ENCODE measurements at places on chromosomes 12 and 14. TPM values are rescaled to one million over a fixed set of nuclear protein-coding genes. Genes with fewer than 3 reads are reported as not detected.

- no peaks in the 10 kb centered on the region for H3K27me3 ChIP-seq
- no peaks in the 10 kb centered on the region for H3K4me1 ChIP-seq
- no peaks in the 10 kb centered on the region for H3K36me3 ChIP-seq
Observed at GRCh38 chr12:78236264-78236663, 405.6 kb downstream of the NAV3 start.

DNA sequence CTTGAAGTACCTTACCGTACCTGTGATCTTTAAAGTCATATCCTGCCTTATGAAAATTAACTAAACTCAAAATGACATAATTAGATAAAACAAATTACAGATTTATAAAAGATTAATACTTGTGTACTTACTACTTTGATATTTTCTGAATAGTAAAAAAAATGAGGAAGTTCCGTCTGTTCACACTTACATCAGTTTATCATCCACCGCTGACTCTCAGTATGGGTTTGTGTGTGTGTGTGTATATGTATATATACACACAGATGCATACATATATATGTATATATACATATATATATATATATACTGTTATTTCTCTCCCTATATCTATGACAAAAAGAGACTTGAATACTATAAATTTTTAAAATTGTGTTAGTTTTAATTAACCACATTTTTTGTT is 65.0 kb upstream of the MON2 start:
- H3K36me3 ChIP-seq = peaks cover 7% of the 10 kb centered on the region
- H3K27ac ChIP-seq = no peak overlapping the region
- no peak for DNase-seq
- H3K4me1 ChIP-seq = no peaks in the 10 kb centered on the region
- no peak overlapping the region for H3K4me3 ChIP-seq

The HOXC9 gene
- total RNA-seq = not detected

The UNG gene
- 13.6 TPM for total RNA-seq

DNA sequence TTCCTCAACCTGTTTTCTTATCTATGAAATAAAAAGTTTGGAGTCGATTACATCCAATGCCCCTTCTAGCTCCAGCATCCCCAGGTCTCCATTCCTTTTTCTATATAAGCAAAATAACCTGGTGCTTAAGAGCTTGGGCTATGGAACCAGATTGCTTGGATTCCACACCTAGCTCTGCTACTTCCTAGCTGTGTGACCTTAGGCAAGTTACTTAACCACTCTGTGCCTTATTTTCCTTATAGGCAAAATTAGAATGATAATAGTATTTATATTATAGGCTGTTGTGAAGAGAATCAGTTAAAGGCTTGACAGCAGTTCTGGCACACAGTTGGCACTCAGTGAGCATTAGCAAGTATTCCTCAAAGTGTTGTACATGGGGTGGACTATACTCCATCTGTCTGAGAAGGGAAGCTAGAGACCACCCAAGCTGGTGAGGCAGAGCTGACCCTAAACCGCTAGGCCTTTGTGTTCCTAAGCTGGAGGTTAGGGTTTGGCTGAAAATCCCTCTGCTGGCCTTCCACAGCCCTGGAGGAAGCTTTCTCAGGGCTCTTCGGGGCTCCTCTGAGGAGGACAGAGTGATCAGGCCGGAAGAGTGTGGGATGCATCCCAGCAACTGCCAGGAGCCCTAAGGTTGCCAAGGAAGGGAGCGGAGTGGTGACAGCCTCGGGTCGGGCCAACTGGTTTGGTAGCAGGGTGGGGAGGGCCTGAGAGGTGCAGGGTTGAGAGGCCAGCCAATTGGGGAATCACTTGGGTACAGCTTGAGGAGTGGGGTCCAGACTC is 6.0 kb upstream of the KRT4 start:
- no peaks in the 10 kb centered on the region for H3K4me1 ChIP-seq
- no peak overlapping the region for H3K27ac ChIP-seq
- no peak for DNase-seq
- H3K36me3 ChIP-seq = no peaks in the 10 kb centered on the region
- H3K4me3 ChIP-seq = no peak overlapping the region
- H3K27me3 ChIP-seq = no peaks in the 10 kb centered on the region

DNA sequence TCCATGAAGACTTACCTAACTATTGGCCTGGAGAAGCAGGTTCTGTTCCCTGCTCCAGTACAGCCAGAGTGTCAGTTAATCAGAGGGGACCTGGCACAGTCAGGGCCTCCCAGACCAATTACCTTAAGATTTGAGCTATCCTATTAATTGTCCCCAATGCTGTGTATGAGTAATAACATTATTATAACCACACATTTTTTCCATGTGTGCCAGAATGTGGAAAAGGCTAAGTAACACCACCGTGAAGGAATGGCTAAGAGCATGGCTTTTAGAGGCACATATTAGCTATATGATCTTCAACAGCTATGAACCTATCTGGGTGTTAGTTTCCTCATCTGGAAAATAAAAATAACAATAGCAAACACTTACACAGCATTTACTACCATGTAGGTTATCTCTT is 111.1 kb upstream of the RAP1B start:
- no peaks in the 10 kb centered on the region for H3K27me3 ChIP-seq
- no peaks in the 10 kb centered on the region for H3K36me3 ChIP-seq
- peaks cover 7% of the 10 kb centered on the region for H3K4me1 ChIP-seq
- DNase-seq = no peak
- no peak overlapping the region for H3K4me3 ChIP-seq

The RPS6KL1 gene
- 11.3 TPM for total RNA-seq

The MANSC4 gene
- not detected for total RNA-seq

The ENDOU gene
- total RNA-seq = not detected

DNA sequence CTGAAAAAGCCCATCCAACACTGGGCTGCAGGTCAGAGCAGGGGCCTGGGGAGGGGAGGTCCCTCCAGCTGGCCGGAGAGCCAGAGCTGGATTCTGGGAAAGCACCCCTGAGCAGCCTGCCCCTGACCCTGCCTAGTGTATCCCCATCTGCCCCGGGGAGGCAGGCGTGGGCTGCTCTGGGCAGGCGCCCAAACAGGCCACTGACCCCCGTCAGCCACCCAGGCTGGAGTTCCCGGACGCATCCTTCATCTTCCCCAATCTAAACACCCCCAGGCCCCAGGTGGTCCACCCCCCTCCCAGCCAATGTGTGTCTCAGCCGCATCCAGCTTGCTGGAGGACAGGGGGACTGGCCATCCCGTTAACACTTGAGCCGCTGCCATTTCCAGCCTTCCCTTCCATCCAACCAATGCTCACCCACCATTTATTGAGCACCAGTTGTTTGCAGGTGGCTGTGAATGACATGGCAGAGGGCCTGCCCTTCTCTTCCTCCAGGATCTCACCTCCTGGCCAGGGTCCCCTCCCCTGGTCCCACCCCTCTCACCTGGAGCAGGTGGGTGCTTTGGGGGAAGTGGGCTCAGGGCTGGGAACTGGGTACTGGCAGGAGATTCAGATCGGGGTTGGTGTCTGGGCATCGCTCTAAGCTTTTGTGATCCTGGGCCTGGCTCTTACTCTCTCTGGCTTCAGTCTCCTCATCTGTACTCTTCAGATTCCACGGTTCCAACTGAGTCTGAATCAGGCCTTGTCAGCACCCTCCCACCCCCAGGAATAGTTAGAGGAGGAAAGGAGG is 743 bp upstream of the DTX1 start:
- peaks cover 41% of the 10 kb centered on the region for H3K4me1 ChIP-seq
- DNase-seq = no peak
- H3K27me3 ChIP-seq = no peaks in the 10 kb centered on the region
- no peaks in the 10 kb centered on the region for H3K36me3 ChIP-seq
- peak overlapping the region; percentile 72 for H3K27ac ChIP-seq

The SP1 gene
- 102 TPM for total RNA-seq

The ZC2HC1C gene
- total RNA-seq = not detected

The HCFC2 gene
- total RNA-seq = 20.2 TPM

The PLEK2 gene
- 0.96 TPM for total RNA-seq

DNA sequence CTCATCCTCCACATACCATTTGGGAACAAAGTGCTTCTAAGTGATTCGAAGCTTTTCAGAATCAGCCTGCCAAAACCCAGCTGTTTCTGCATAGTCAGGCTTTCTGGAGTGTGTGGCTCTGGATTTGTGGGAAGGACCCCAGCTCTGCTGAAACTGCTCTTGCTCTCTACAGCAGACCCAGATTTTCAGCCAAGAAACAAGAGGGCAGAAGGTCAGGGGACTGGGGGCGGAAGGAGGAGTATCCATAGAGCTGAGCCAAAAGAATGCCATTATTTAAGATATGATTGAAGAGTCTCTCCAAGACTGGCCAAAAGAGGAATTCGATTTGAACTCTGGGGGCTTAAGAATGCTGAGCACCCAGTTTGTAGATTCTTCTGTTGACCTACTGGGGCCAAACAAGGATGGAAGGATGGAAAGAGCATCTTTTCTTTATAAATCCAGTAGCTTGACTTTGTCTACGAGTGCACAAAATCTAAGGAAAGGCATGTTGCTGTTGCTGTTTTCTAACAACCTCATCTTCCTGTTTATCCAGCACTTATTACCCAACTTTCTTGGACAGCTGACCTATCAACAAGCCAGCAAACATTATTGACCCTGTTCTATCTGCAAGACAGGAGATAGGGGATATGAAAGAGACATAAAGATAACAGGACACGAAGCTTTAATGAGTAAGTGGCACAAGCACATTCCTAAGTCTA is 29.2 kb downstream of the FBLN5 start:
- H3K4me1 ChIP-seq = no peaks in the 10 kb centered on the region
- H3K27ac ChIP-seq = no peak overlapping the region
- H3K27me3 ChIP-seq = no peaks in the 10 kb centered on the region
- no peaks in the 10 kb centered on the region for H3K36me3 ChIP-seq
- no peak overlapping the region for H3K4me3 ChIP-seq

- no peak overlapping the region for H3K27ac ChIP-seq
- DNase-seq = no peak
- H3K4me3 ChIP-seq = no peak overlapping the region
- H3K4me1 ChIP-seq = no peaks in the 10 kb centered on the region
- H3K36me3 ChIP-seq = no peaks in the 10 kb centered on the region
Observed at GRCh38 chr12:109567296-109567695, 6.0 kb downstream of the MMAB start.

DNA sequence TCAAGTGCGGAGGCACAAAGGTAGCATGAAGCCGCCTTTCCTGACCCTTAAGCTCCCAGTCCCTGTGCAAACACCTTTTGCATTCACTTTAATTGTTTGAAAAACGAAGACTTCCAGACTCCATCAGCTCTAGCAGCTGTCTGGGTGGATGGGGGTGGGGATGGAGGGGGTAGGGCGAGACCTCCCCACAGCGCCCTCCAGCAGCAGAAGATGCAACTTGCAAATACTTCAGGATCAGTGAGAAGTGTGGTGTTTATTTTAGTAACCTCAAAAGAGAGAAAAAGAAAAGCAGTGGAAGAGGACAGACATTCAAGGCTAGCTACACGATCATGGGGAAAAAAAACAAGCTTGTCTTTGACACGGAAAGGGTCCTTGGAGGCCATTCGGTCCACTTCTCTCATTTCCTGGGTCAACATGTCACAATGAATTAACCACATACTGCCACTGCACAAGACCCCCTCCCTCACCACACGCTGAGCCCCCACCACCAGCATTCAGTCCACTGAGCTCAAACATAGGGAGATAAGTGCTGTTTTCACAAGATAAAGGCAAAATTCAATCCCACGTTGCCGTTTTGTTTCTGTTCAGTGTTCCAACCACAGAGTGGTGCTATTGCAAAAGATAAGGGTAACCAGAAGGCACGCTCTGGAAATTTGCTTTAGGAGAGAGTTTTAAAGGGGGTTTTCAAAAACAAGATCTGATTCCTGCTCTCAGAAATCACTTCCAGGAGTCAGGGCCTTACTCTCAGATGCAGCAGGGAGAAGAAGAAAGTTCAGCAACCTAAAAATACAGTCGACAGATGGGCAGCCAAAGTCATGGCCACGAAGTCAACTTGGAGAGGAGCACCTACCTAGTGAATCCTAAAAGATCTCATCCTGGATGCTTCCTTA is 3.3 kb upstream of the NTF3 start:
- H3K4me1 ChIP-seq = no peaks in the 10 kb centered on the region
- no peak overlapping the region for H3K4me3 ChIP-seq
- H3K36me3 ChIP-seq = no peaks in the 10 kb centered on the region
- no peak overlapping the region for H3K27ac ChIP-seq
- no peak for DNase-seq

The GPR135 gene
- 1.6 TPM for total RNA-seq

- no peaks in the 10 kb centered on the region for H3K27me3 ChIP-seq
- no peaks in the 10 kb centered on the region for H3K4me1 ChIP-seq
- peaks cover 8% of the 10 kb centered on the region for H3K36me3 ChIP-seq
- no peak for DNase-seq
- no peak overlapping the region for H3K4me3 ChIP-seq
Observed at GRCh38 chr14:73461478-73462047, 3.2 kb upstream of the NUMB start.

GRCh38 chr12:14214495-14214894 is 151.0 kb upstream of the ATF7IP start:
- H3K36me3 ChIP-seq = no peaks in the 10 kb centered on the region
- H3K27me3 ChIP-seq = no peaks in the 10 kb centered on the region
- no peak overlapping the region for H3K4me3 ChIP-seq
- H3K4me1 ChIP-seq = peaks cover 12% of the 10 kb centered on the region
- H3K27ac ChIP-seq = no peak overlapping the region

The TNFAIP2 gene
- 5.5 TPM for total RNA-seq

DNA sequence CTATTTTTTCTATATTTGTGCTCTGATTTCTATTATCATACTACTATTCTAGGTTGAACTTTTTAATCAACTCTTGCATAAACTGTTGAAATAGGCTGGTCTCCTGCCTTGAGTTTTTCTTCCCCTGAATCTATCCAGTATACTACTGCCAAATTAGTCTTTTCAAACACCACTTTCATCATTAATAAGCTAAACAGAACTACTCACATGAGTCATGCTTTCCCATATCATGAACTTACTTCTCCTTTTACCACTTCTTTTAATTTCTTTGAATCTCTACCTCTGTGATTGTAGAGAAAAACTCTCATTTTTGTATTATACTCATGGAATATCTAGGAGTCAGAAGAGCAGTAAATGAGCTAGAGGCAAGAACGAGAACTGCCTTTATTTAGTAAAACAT is 340.3 kb upstream of the PDE3A start:
- H3K27ac ChIP-seq = no peak overlapping the region
- no peaks in the 10 kb centered on the region for H3K27me3 ChIP-seq

The DAO gene
- not detected for total RNA-seq

- DNase-seq = no peak
- H3K36me3 ChIP-seq = peaks cover 3% of the 10 kb centered on the region
- H3K27ac ChIP-seq = no peak overlapping the region
Observed at GRCh38 chr12:123522164-123522563, 11.4 kb downstream of the RILPL1 start.

- peak overlapping the region; percentile 40 for H3K4me3 ChIP-seq
- peak; percentile 40 for DNase-seq
- H3K27ac ChIP-seq = peak overlapping the region; percentile 58
- peaks cover 9% of the 10 kb centered on the region for H3K4me1 ChIP-seq
Observed at GRCh38 chr12:123971770-123972456, 718 bp downstream of the CCDC92 start.

GRCh38 chr12:121184425-121184824 is 25.5 kb upstream of the P2RX4 start:
- no peak overlapping the region for H3K4me3 ChIP-seq
- H3K27ac ChIP-seq = no peak overlapping the region
- H3K4me1 ChIP-seq = no peaks in the 10 kb centered on the region
- no peak for DNase-seq
- H3K36me3 ChIP-seq = no peaks in the 10 kb centered on the region
- H3K27me3 ChIP-seq = no peaks in the 10 kb centered on the region

Measured in naive thymus-derived CD4-positive, alpha-beta T cell (primary cell).